ENCODE measurements at places on chromosomes 11 and 22. TPM values are rescaled to one million over a fixed set of nuclear protein-coding genes. Genes with fewer than 3 reads are reported as not detected.

The LRRC32 gene
- 0.49 TPM for total RNA-seq

DNA sequence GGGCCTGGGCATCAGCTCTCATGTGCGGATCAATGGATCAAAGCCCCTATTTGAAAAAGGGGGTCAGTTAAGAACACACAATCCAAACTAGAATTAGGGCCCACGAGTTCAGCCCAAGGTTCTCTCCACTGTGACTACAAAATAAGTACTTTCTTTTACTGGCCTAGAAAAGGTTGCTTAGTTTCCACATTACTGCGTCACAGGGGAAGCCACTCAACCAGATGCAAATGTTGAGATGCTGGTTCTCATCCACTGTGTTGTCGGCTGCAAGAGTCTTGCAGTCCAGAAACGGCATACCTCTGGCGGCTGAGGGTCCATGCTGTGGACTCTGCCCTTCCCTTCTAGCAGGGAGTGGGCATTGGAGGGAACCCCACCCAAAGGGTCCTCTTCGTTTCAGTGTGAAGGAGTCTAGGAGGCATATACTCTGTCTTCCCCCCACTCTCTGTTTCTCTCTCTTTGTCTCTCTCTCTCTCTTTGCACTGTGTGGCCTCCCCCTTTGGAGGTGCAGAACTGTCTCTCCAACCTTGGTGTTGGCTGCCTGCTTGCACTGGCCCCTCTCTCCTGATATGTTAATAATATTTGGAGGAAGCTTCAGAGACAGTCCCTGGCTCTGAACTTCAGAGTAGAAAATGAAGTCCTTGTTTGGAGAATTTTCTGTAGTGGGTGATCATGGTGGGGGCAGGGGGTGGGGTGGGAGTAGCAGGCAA lies 99.0 kb upstream of the NNMT start:
- no peak for DNase-seq

- DNase-seq: no peak
Observed at GRCh38 chr11:76724171-76724768, 53.7 kb upstream of the LRRC32 start.

DNA sequence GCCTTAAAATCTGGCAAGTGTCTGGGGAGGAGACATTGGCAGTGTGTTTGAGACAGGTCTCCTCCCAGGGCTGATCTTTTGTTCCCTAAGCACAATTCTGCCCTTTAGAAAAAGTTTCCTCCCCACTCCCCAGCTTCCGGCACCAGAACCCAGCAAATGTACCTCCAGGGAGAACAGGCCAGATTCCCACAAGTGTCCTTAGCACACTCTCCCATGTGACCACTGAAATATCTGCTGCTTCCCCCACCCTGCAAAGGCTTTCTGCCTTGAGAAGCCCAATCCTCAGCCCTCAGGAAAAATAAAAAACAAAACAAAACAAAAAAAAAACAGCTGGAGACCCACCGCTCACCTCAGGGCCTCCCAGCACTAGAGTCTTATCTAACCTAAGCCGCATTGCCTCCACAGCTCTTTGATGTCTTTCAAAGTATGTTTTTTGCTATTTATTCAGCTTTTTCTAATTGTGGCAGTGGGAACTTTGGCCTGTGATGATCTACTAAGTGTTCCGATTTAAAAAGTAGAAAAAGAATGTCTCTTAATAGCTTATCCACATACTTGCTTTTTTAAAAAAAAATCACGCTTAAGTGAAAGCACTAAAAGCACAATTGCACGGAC lies 29.0 kb upstream of the FBLN1 start:
- no peak for DNase-seq

DNA sequence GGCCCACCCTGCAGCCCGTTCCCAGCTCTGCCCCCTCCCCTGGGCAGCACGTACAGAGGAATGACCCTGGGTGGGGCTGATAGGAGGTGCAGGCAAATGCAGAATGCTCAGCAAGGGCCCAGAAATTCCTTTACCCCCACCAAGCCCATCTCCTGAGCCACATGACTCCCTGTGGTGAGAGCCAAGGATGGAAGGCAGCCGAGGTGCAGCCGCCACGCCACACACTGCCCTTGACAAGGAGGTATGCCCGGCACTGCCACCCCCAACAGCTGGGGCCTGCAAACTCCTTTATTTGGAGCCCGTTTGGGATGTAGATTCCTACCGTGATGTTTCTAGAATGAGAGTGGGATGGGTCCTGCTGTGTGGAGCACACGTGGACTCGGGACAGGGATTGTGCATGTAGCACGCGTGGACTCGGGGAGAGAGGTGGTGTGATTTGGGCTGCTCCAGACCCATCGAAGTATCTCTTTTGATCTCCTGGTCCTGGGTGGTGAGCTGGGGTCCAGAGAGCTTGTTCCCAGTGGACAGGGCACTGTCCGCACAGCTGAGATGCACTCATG lies 12.9 kb downstream of the GTSE1 start:
- no peak for DNase-seq
